ENCODE measurements at places on chromosomes 2 and 18.
A peak's percentile ranks its signal among the peaks of the same experiment; 100 is the strongest.

- no peak for DNase-seq
Observed at GRCh38 chr2:212672186-212672585, 133.6 kb upstream of the ERBB4 start.

DNA sequence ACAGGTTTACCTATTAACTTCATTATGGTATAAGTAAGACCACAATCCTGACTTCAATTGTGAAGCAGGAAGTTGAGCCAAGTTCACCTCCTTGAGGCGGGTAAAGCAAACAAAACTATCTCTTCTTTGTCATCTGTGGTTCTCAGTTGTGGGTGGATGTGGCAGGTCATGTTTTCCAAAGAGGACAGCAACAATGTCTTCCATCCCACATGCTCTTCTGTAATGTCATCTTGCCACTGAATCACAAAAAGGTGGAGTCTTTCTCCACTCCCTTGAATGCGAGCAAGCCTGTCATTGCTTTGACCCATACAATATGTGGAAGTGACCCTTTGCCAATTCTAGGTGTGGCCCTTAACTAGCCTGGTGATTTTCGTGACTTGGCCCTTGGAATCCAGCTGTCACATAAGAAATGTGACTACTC, 98.7 kb downstream of the GRB14 start:
- DNase-seq, result peak; percentile 4

DNA sequence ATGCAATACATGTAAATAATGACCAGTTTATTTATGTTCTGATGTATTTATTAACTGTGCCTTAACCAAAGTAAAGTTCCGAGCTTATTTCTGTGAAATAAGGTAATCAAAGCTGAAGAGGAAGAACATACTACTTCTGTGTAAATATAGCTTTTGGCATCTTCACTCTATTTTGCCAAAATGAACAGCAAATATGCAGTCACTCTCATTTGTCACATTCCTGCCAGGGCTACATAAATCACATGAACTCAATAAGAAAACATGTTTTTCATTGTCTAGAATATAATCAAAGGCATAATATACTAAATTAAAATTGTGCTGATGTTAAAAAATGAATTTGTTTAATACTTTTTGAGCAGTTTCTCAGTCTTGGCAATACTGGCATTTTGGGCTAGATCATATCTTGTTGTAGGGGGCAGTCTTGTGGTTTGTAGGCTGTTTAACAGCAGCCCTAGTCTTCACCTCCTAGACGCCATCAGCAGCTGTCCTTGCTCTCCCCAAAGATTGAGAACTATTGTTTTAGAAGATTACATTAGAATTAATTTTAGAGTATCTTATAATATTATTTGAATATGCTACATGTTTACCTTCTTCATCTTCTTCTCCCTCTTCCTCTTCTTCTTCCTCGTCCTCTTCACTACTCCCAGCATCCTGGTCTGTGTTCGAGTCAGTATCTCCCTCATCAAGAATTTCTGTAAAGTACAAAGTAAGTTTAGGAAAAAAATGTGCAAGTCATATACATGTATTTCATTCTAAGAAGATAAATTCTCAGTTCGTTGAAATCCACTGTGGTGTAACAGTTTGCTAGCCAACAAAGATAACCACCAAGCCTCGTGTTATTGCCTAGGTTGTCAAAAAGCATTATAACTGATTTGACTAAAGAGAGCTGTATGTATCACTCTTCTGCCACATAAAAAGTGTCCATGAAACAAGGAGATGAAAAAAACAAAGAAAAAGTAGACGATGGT, 41.5 kb downstream of the CWC22 start:
- no peak for DNase-seq

GRCh38 chr2:54239427-54239826, 16.6 kb downstream of the TSPYL6 start:
- DNase-seq, result peak; percentile 92

- peak; percentile 45 for DNase-seq
Observed at GRCh38 chr2:43356774-43357173, 130.4 kb upstream of the ZFP36L2 start.

DNA sequence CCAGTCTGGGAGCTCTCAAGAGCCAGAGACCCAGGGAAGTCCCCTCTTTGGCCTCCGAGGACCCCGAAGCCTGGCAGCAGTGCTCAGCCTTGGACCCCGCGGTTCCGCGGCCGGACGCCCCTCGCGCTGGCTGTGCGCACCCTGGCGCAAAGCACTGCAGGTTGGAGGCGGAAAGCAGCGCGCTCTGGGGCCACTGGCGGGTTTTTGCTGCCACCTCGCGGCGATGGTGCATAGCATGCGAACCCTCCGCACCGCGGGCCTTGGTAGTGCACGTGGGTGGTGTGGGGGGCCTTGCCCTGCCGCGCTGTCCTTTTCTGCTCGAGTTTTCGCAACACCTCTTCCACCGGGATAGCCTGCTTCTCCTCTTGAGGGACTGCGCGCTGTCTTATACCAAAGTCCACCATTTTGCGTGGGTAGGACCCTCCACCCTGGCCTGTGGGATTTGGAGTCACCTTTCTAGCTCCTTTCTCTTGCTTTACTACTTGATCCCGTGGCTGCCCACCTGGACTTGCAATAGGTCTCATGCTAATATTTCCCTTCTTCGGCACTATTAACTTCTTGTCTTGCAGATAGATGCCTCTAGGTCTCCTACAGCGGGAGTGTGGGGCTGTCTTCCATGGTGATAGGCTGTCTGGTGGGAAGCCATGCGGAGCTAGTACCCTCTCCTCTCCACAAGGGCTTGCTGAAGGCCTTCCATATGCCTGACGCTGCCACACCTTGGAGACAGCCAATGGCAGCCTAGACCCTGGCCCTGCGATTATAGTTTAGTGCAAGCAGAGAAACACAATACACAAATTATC, 14.3 kb downstream of the SIX3 start:
- peak; percentile 50 for DNase-seq

DNA sequence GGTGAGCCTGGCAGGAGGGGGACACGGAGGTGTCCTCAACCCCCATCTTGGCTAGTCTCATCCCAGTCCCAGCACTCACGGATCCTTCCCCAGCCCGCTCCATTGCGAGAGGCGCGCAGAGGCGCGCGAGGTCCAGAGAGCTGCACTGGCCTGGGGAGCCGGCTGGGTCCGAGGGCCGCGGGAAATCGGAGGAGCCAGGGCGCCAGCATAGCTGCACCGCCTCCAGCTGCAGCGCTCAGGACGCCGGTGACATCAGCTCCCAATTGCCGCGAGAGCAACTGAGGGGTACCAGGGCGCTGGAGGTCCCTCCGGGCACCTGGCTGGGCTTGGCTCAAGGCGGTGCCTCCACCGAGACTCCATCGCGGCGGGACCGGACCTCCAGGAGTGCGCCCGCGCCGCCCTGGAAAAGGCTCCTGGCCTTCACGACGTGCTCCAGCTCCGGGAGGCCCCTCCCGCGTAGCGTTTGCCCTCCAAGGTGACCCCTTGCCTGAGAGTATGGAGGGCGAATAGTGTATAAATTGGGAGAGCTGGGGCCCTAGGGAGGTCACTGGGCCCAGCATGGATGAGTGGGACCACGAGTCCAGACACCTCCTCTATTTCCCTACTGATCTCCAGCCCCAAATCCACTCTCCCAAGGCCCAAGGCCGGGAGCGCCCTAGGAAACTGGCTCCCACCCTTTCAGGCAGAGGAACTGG, 5.5 kb downstream of the RTKN start:
- DNase-seq, result no peak

DNA sequence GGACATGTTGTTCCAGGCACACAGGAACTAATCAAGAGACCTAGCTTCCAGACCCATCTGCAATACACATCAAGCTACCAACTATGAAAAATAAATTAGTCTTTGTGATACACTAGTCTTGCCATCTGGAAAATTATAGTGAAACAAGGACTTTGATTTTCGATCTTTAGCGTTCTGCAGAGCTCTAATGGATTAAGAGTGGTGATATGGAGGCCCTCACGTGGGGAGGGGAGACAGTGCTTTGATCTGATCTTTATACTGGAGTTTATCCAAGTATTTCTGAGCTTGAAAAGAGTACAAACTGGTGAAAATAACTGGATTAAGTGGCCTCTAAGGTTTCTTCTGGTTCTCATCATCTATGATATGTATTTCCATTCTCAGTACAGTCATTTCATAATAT, 273.4 kb upstream of the CDH7 start:
- no peak for DNase-seq

DNA sequence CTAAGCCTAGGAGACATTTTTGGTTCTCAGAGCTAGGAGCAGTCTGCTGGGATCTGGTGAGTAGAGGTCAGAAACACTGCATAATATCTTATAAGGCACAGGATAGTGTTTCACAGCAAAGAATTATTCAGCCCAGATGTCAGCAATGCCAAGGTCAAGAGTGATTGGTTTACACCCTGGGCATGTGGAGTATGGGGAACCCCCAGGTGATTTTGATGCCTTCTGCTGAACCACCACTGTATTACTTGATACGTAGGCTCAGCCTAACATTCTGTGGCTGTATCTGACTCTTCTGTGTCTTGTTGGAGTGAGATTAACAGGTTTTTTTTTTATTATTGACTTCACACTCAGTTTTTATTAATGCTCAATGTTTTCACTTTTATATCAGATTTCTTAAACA, 6.0 kb downstream of the DDX18 start:
- no peak for DNase-seq

DNA sequence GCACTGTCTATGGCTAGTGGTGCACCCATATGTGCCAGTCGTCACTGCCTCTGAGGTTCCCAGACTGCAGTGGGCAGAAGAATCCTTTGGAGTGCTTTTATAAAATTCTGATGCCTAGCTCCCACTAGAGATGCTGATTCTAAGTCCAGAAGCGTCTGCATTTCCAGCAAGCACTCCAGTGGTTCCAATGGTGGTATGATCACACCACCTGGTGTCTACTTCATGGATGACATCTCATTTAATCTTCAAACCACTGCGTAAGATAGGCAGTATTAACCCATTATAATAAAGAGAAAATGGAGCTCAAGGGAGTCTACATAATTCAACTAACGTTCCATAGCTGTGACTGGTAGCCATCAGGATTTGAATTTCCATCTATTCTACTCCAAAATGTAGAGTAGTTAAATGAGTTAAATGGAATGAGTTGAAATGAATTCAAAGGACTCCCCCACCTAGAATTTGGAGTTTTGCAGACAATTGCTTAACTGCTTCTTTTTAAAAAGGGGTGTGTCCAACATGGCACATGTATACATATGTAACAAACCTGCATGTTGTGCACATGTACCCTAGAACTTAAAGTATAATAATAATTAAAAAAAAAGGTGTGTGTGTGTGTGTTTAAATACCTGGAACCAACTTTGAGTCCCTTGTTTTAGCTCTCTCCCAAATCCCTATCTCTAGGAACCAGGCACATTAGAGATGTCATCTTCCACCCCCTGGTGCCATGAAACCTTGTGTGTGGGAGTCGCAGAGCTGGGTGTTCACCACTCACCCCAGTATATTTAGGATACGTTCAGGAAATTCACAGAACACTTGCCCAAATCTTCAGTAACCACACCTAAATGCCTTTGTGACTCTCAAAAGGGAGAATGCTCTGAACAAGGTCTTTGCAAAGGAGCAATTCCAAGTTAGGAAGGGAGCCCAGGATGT, 14.1 kb downstream of the LAMA3 start:
- DNase-seq, result peak; percentile 78

- DNase-seq, result peak; percentile 18
Observed at GRCh38 chr2:110886826-110887573, 154.6 kb downstream of the ACOXL start.

DNA sequence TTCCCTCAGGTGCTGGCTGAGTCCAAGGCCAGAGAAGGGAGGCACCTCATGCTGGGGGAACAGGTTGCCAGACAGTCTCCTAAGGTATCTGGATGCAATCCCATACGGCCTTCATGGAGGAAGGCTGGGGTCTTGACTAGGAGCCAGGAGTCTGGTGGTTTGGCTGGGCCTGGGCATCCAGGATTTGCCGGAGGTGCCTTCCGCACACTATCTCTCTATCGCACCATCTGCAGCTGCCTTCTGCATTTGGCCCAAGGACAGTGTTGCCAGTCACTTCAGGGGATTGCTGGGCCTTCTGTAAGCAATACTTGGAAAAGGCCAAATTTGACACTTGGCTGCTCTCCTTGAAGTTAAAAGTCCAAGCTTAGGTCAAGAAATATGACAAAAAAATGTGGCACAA, 327.2 kb downstream of the EN1 start:
- DNase-seq, result no peak

DNA sequence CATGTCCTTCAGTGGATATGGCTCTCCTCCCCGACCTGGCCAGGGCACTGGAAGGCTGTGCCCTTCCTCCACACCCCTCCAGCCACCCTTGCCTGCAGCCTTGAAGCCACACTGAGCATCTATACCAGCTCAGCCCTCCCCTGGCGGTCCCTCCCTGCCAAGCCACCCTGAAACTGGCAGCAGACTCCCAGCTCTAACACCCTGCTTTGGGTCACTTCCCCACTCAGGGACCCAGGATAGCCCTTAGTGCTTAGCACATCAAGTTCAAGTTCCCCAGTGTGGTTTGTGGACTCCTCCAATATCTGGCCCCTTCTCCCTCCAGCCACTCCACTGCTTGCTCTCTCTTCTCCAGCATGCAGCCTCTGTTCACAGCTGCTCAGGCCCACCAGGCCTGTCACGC, 89.4 kb downstream of the TNS1 start:
- DNase-seq, result no peak

DNA sequence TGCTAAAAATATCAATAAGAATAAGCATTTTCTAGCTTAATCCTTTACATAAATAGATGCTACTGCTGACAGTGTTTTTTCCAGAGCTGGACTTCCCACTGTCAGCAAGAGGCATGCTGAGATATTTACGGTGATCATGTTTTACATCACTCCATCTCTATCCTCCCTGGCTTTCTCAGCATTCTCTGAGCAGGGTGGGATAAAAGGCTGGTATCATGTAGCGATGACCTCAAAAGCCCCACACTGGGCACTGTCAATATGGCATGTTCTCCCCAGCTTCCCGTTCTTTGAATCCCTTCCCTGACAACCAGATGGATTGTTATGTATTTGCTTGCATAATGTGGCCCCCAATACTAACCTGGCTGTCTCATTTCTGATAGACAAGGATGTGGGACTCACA, 83.2 kb upstream of the EPHA4 start:
- no peak for DNase-seq

GRCh38 chr2:143852759-143853158, 667.2 kb downstream of the ZEB2 start:
- no peak for DNase-seq
